HFFc6 (cell line): ENCODE measurements at places on chromosomes 2 and 18.
A peak's percentile ranks its signal among the peaks of the same experiment; 100 is the strongest.

DNA sequence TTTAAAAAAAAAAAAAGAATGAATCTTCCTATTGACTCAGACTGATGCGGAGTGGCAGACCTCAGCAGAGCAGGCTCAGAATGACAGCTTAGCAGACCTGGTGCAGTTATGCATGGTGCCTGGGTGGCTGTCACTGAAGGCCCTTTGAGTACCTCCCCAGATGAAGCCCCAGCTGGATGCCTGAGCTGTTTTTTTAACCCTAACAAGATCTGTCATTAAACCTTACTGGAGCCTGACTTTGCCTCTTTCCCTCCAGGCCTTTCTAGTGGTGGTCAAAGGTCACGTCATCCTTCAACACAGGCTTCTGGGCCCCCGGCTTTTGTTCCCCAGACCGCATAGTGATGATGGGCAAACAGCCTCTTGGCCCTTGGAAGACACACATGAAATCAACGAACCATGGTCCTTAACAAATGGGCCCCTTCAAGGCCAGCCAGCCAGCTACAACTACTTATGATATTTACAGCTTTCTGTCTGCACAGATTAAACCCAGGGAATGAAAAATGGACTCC is 138.3 kb upstream of the CYP1B1 start:
- no peak for DNase-seq

GRCh38 chr2:45860136-45861121 is 209.0 kb downstream of the PRKCE start:
- DNase-seq: peak; percentile 18

- DNase-seq: no peak
These were observed 13.1 kb downstream of the CHST10 start for GRCh38 chr2:100404411-100404810.

GRCh38 chr18:13551305-13551603 is 175.1 kb downstream of the FAM210A start:
- no peak for DNase-seq

- DNase-seq: peak; percentile 3
These were observed 29.6 kb upstream of the LPIN1 start for GRCh38 chr2:11716689-11717321.

DNA sequence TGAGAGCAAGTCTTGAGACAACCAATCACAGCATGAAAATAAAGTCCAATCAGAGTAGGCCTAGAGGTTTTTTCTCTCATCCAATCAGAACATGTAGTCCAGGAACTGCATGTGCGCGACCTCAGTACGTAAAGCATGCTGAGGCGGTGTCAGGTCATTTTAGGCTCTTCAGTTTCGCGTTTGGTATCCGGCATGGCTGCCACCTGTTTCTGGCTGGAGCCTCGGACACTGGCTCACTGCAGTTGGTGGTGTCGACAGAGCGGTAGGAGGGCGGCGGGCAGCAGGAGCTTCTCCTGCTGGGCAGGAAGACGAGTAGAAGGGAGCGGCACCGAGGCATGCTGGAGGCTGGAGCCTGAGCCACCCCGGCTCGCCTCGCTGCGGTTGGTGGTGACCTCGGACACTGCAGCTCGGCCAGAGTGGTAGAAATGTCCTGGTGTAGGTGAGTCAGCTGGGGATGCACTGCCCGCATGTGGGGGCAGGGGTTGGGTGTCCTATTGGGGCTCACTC is 15.8 kb downstream of the CCDC74A start:
- no peak for DNase-seq

GRCh38 chr18:24231773-24232735 is 93.2 kb downstream of the CABYR start:
- no peak for DNase-seq

DNA sequence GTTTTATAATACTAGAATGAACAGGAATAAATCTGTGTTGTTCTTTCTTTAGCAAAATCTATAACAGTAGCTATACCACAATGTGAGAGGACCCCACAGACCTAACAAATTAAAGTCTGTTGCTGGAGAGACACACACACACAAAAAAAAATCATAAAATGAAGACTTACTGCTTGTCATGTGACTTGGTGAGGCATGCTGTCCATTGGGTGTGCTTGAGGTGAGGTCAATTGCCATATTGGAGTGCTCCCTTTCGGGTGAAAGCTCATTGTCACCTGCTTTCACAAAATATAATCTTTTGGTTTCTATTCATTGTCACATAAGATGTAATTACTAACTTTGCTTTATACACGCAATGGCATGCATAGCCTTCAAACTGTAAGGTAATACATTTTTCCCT is 3.9 kb downstream of the IKZF2 start:
- no peak for DNase-seq

GRCh38 chr2:240960971-240961876 is 37.2 kb upstream of the SNED1 start:
- DNase-seq: no peak

- no peak for DNase-seq
These were observed 27.7 kb downstream of the GALNT1 start for GRCh38 chr18:35609236-35609635.

- no peak for DNase-seq
These were observed 84.2 kb upstream of the GPC1 start for GRCh38 chr2:240351088-240351741.

DNA sequence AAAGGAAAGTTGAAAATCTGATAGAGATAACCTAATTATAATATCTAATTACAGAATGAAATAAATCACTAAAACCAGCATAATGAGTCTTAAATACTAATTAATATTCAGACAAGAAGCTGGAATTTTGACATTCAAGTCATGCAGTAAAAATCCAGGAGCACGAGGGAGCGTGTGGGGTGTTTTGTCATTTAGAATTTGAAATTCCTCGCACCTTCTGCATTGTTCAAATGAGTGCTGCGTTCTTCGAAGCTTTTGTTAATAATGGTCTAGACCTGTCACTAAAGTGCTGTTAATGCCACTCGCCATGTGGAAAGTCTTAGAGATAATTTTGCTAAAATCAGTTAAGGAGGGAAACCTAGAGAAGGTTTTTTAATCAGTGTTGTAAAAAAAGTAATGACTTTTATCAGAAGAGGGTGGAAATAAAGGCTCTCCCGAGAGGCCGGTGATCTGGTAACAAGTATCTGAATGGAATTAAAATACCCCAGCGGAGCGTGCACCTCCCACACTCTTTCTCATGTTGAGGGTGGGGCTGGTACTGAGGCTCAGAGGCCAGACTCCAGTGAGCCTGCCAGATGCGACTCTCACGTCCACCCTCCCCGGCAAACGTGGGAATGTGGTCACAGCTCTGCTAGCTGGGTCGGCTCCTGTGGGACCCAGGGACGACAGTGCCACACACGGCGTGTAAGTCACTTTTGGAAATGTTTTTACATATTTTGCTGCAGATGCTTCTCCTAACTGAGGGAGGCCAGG is 69.4 kb upstream of the MYT1L start:
- DNase-seq: no peak

- no peak for DNase-seq
These were observed 196.6 kb upstream of the SALL3 start for GRCh38 chr18:78782951-78783563.

GRCh38 chr2:136359121-136359965 is 241.4 kb upstream of the CXCR4 start:
- DNase-seq: no peak

GRCh38 chr2:134259571-134259970 is 5.7 kb downstream of the MGAT5 start:
- no peak for DNase-seq

GRCh38 chr2:133844214-133844892 is 276.1 kb upstream of the NCKAP5 start:
- DNase-seq: peak; percentile 73

GRCh38 chr18:79629606-79630005 is 50.0 kb upstream of the CTDP1 start:
- DNase-seq: no peak

DNA sequence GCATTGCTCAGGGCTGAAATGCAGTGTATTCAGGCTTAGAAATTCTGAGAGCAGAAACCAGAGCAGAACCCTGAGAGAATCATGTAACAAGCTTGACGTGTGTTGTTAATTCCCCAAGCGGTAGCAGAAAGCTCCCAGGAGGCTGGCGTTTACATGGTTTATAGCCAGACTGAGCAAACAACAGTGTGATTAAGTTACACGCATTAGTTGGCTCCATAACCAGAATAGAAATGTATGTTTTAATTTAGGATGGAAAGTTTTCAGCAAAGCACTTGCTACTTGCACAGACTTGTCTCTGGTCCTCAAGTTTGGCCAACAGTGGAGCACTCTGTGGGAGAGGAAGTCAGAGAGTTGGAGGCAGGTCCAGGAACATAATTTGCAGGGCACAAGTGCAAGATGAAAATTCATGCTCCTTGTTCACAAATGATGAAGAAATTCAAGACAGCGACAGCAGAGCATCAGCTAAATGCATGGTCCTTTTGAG is 69.3 kb downstream of the MAPK4 start:
- no peak for DNase-seq

GRCh38 chr18:41693008-41693407 is 262.0 kb upstream of the PIK3C3 start:
- no peak for DNase-seq

DNA sequence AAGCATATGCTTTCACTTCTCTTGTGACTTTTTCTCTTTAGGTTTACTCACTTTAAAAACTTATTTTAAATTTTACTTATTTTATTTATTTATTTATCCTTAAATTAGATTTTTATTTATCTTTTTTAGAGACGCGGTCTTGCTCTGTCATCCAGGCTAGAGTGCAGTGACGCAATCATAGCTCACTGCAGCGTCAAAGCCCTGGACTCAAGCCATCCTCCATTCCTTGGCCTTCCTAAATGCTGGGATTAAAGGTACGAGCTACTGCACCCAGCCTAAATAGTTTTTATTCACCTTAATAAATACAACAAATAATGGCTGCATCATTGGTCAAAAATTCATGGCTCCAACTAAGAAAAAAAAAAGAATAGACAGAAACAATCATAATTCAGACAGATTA is 415.7 kb upstream of the FIGN start:
- DNase-seq: no peak

GRCh38 chr18:10398571-10398970 is 55.9 kb upstream of the APCDD1 start:
- DNase-seq: no peak

- no peak for DNase-seq
These were observed 12.0 kb upstream of the MC5R start for GRCh38 chr18:13811993-13812392.

- DNase-seq: peak; percentile 28
These were observed 568 bp downstream of the TMEM131 start for GRCh38 chr2:97995026-97995733.

- no peak for DNase-seq
These were observed 218.0 kb downstream of the DYSF start for GRCh38 chr2:71671203-71671854.

DNA sequence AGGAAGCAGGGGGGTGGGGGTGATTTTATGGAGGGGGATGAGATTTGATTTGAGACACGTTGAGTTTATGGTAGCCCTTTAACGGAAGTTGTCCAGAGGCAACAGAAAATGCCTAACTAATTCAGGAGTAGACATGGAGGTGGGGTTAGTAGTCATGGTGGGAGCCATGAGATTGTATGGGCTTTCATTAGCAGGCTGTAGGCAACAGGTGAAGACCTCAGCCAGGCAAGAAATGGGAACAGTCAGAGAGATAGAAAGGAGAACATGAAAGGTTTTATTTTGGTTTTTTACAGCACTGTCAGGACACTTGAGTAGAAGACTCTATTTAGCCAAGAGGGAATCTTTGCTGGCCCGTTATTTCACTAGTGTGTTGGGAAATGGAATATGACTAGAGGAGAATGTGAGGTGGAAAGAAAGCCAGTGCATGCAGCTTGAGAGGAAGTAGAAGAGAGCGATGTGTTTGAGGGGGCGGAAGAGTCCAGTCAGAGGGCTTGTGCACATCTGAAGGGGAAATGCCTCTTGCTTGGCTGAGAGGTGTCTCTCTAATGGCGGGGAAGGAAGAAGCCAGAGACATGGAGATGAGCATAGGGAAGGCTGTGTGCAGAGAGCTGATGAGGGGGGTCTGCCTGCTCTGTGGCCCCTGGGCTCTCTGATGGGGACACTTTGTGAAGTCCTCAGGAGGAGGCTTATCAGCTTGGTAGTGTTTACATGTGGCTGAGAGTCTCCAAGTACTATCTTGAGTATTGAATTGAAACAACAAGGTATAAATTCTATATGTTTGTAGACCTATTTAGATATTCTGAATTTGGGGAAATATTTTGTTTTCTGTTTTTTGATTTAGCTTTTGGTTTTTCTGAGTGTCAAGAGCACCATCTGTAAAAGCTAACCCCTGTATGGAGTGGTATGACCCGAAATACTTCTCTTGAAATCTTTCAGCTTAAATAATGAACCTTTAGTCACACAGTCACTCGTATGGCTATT is 66.9 kb upstream of the ITM2C start:
- no peak for DNase-seq

DNA sequence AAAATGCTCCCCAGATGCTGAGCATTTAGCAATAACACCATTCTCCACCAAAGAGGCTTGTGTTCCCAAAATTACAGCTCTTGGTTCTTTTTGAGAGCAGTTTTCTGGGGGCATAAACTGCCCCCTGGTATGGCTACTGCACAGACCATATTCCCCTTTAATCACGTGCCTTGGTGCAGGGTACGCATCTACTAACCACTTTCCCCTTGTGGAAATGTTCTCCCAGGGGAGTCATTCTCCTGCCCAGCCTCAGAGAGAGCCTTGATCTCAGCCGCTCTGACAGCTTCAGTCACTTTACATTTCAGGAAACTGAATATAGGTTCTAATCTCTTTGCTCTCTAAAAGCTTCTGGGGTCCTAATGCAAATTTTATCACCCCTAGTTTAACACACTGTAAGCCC is 44.7 kb upstream of the EML6 start:
- no peak for DNase-seq

DNA sequence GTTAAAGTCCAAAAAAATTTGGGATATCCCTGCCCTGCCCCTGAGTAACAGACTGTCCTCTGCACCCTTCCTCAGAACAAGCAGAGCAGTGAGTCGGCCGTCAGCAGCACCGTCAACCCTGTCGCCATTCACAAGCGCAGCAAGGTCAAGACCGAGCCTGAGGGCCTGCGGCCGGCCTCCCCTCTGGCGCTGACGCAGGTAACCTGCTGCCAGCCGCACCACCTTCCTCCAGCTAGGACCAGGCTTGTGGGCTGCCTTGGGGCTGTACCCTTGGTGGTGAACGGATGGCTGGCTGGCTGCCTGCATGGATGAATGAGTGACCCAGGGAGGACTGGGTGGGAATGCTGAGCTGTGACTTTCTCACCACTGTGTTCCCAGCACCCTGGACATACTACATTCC is 236.2 kb downstream of the GLI2 start:
- no peak for DNase-seq

DNA sequence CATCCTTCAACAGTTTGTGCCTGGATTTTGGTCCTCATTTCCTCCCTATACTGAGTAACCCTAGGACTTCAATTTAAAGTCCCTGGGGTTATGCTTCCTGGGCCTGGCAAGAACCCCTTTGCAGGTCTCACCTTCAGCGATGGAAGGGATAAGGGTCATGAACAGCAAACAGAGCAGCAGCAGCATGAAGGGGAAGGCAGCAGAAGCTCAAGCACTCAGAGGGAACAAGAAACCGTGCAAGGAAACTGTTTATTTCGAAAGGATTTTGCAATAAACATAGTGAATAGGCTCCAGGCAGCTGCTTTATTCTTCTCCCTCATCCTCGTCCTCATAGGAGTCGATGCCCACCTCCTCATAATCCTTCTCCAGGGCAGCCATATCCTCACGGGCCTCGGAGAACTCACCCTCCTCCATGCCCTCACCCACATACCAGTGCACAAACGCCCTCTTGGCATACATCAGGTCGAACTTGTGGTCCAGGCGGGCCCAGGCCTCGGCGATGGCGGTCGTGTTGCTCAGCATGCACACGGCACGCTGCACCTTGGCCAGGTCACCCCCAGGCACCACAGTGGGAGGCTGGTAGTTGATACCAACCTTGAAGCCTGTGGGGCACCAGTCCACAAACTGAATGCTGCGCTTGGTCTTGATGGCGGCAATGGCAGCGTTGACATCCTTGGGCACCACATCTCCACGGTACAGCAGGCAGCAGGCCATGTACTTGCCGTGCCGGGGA is 2.8 kb upstream of the TUBA4B start:
- no peak for DNase-seq
